MG63 (cell line): ENCODE measurements at places on chromosomes 1 and 21. TPM values are rescaled to one million over a fixed set of nuclear protein-coding genes. Genes with fewer than 3 reads are reported as not detected.

The MPZ gene
- 0.07 TPM in 1 of 2 replicates, not detected in the other for total RNA-seq

The SRSF11 gene
- total RNA-seq, result 83.5 and 146 TPM in 2 replicates

The PAPPA2 gene
- total RNA-seq, result 0.53 and 0.62 TPM in 2 replicates

The SH3GLB1 gene
- 24.1 and 25.1 TPM in 2 replicates for total RNA-seq

The F11R gene
- 0.22 and 1.7 TPM in 2 replicates for total RNA-seq

The FMN2 gene
- 15.6 and 15.7 TPM in 2 replicates for total RNA-seq

The CCDC17 gene
- total RNA-seq, result not detected in 2 replicates

The LIN9 gene
- 12.3 and 13.9 TPM in 2 replicates for total RNA-seq

The CA6 gene
- total RNA-seq, result not detected in 2 replicates

The SUSD4 gene
- total RNA-seq, result 3.7 and 5.1 TPM in 2 replicates

The INSRR gene
- total RNA-seq, result not detected in 2 replicates

The S100PBP gene
- 28.5 and 38.5 TPM in 2 replicates for total RNA-seq
